GM12891 (cell line): ENCODE measurements at places on chromosomes 2 and 18.

- DNase-seq, result no peak
Measured at GRCh38 chr2:37489536-37489935, 145.1 kb downstream of the QPCT start.

- DNase-seq, result no peak
Measured at GRCh38 chr2:112121682-112122254, 16.4 kb upstream of the FBLN7 start.

- no peak for DNase-seq
Measured at GRCh38 chr18:52615943-52616342, 275.9 kb downstream of the DCC start.

- no peak for DNase-seq
Measured at GRCh38 chr18:63040788-63041410, 278.7 kb downstream of the BCL2 start.

DNA sequence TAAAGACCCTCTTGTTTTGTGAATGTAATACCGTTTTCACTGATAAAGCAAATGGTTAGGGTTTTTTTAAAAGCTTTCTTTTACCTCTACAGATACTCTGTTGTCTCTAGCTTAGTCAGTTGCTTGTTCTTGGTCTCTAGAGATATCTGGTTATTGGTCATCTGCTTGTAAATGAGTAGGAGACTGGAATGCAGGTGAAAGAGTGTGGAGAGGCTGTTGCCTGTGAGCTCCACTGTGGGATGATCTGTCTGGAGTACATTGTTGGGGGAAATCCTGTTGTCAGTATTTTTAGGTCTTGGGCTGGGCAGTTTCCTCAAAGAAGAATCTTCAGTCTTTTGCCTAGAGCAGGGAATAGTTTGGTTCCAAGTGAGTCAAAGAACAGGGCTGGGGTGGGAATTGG, 67.7 kb downstream of the SMCHD1 start:
- no peak for DNase-seq

- no peak for DNase-seq
Measured at GRCh38 chr2:230955163-230955737, 30.2 kb upstream of the GPR55 start.

GRCh38 chr2:76080154-76080553, 369.4 kb upstream of the GCFC2 start:
- no peak for DNase-seq

DNA sequence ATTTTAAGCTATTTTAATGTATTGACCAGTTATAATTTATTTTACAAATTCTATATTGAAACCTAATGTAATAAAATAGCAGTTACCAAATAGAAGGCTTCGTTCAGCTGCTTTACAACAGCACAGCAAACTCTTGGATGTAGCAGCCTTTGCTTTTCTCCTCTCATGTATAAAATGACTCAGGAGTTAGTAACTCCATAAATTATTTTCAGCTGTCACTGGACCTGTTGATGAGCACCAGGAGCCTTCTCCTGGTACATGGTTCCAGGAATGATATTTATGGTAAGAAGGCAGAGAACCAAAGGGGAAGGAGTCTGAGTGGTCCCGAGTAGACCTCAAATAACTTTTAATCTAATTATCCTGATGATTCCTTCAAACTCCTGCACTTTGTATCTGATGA, 256.4 kb upstream of the NETO1 start:
- no peak for DNase-seq

GRCh38 chr2:169711751-169712509, 17.7 kb downstream of the PHOSPHO2 start:
- DNase-seq, result no peak

- no peak for DNase-seq
Measured at GRCh38 chr2:128564551-128564950, 245.9 kb upstream of the HS6ST1 start.

DNA sequence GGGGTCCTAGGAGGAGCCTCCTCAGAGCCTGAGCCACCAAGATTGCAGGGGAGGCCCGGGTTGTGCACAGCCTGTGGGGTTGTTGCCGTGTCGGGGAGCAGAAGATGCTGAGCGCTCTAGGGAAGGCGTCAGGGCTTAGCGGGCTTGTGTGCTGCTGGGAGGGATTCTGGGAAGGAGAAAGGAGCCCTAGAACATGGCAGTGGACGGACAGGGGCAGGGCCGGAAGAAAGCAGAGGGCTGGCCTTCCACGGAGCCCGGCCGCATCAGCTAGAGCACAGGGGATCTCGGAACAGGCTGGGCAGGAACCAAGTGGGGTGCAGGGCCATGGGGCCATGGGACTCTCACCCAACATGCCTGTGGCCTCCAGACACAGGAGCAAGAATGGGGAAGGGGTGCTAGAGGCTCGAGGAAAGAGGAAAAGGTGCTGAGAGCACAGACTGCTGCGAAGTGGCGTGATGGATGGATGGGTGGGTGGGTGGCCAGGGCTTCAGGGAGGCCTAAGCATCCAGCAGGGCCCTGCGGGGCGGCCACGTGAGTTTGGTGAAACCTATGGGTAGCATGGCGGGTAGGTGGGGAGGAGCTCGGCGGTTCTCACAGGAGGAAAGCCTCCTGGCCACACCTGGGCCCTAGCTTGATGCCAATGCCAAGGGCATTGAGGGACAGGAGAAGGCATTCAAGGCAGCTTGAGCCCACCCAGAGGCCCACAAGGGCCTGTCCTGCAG, 35.8 kb downstream of the MTERF4 start:
- no peak for DNase-seq

DNA sequence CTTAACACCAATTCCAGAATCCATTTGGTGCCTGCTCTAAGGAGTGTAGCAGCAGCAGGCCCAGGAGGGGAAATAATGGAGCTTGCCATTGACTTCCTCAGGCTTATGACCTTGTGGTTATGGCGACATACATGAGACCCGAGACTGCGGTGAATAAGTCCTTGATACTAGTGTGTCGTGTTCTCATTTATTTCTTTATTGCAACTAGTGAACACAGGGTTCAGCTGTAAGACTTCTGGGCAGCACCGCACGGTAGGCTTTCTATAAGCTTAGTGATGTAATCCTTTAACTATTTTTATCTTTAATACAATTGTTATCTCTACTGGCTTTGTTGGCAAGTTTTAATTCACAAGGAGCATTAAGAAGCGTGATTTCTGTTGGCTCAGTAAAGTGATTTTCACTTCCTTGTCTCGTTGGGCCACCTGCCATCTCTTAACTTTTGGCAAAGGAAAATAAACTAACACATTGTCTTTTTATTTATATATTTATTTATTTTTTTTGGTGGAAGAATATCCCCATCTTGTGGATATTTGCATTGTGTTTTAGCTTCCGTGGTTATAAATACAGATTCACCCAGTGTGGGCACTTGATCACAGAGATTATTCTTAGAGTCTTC, 139.8 kb downstream of the LTBP1 start:
- DNase-seq, result no peak

- no peak for DNase-seq
Measured at GRCh38 chr18:37419315-37419714, 146.3 kb downstream of the CELF4 start.

DNA sequence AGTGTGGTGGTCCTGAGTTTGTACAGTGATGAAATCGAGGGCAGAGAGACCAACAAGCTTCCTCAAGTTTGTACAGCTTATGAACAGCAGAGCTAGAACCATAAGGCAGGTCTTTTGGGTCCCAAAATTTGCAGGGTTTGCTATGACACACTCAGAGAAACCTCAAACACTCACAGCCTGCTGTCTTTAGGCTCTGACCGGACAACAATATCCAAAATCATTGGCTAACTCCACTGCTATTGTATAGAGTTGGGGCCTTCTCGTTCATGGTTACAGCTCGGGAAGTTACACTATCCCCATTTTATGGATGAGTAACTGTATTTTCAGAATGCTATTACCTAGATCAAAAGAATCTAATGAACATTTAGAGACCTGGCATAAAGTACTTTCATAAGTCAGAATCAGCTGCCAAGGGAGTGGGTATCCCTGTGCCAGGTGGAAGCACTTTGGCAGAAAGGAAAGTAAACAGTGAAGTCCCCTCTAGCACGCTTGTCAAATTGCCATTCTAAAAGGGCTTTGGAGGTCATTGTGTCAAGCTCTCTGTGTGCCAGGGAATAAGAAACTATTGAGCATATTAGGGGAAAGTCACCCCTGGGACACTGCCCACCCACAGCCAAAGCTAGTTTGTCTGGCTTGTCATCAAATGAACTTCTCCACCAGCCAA, 331.8 kb downstream of the ALK start:
- no peak for DNase-seq

- DNase-seq, result no peak
Measured at GRCh38 chr2:48346124-48346536, 183.8 kb upstream of the STON1 start.

DNA sequence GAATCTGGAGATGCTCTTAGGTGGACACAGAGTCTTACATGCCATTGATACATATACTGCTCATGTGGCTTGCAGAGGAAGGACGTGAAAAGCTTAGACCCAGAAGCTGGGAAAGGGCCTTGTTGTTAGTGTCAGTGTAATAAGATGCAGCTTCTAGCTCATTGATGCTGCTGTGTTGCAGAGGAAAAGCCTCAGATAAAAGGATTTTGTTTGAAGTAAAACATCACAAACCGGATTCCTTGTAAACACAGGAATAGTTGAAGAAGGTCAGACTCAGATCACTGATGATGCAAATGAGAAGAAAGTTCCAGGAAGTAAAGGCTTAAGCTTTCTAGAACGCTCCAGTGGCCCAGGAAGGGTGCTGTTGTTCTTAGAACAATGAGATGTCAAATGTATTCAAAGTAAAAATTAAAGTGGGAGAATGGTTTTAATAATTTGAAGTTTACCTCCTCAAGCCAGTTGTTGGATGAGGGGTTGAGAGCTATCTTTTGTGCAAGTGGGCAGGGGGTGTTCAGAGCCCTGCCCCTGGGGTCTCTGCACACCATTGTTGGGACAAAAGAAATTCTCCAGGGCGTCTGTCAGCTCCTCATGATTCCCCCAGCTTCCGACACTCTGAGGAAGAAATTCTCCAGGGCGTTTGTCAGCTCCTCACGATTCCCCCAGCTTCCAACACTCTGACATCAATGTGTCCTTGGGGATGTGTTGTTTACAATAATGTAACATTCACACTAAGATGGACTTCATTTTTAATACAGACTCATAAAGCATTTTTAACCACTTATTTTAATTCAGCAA, 61.3 kb upstream of the CHMP1B start:
- DNase-seq, result no peak
